ENCODE measurements at places on chromosomes 12 and 14.

GRCh38 chr14:32984241-32984930 is 45.7 kb downstream of the NPAS3 start:
- no peak for DNase-seq

GRCh38 chr12:16349131-16349460 is 1.7 kb downstream of the MGST1 start:
- DNase-seq: no peak

DNA sequence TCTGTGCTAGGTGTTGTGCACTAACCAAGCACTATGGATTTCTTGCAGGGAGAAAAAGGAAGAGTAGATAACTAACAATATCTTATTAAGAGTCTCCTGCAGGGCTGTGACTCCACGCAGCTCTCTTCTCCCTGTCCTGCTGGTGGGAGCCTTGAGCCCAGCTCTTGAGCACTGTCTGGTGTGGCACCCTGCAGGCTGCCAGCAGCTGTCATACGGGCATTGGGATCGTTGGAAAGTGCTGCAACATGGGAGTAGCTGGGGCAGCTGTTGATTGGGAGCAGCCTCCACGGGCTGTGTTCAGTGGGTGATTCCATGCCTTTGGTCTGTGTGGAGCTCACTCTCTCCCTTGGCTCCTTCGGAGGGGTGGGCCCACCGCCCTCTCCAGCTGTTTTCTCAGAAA is 125.3 kb downstream of the FBXL14 start:
- DNase-seq: no peak

- DNase-seq: peak; percentile 49
These were observed 15.8 kb upstream of the CFAP54 start for GRCh38 chr12:96473394-96474093.

GRCh38 chr14:89613260-89614008 is 196.4 kb upstream of the FOXN3 start:
- no peak for DNase-seq

DNA sequence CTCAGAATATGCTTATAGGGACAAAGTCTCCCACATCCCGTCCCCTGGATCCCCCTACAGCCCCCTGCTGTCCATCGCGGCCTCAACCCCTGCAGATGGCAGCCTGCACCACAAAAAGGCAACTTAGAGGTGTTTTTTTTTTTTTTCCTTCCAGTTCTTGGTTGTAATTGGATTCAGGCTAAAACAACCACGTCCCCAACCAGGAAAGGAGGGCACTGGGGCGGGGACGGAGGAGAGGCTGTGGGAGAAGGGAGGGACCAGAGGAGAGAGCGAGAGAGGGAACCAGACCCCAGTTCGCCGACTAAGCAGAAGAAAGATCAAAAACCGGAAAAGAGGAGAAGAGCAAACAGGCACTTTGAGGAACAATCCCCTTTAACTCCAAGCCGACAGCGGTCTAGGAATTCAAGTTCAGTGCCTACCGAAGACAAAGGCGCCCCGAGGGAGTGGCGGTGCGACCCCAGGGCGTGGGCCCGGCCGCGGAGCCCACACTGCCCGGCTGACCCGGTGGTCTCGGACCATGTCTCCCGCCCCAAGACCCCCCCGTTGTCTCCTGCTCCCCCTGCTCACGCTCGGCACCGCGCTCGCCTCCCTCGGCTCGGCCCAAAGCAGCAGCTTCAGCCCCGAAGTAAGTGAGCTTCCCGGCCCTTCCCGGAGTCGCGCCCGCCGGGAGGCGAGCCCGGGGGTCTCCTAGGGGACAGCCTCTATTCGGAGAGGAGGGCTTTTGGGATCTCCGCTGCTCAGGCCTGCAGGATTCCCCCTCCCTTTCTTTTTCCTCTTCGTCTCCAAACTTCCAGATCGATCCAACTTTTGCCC is at the start of gene MMP14:
TSS of gene MMP14 (plus strand) at position 285 of the 813 bp plus-strand sequence. CDS start at position 518, 233 bp downstream.
- peak; percentile 95 for DNase-seq
